Fibroblast of skin of scalp (primary cell): ENCODE measurements at places on chromosomes 5 and 9.

DNA sequence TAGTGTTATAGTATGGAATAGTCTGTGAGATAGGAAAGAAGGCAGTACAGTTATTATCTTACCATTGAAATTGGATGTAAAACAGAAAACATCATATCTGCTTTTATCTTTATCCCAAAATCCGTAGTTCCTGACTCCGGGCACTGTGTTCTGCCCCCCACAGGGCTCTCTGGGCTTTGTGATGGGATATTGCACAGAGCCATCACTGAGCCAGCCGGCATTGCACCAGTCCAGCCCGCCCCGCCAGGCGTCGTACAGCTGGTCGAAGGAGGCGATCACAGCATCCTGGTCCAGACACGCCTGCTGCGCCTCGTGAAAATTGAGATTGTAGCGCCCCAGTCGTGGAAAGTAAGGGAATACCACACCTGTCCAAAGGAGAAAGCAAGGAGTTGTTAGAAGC lies 76.4 kb downstream of the HAPLN1 start:
- no peak for DNase-seq

DNA sequence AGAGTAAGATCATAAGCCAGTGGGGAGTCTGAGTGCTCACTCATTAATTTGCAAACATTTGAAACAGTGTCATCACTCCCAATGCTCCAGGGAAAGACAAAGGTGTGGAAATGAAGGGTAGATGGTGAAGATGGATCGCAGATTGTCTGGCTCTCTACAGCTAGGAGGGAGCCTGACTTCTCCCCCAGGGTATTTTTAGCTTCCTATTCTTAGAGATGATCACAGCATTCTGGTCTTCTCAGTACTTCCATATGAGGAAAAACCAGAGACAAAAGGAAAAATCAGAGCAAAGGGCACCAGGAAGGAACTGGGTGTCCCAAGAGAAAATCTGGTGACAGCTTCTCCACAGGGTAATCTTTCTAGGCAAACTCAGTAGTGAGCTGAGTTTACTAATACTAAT lies 401.9 kb upstream of the GRIA1 start:
- DNase-seq, result no peak

- DNase-seq, result no peak
Observed at GRCh38 chr5:10936081-10936855, 175.2 kb upstream of the DAP start.

DNA sequence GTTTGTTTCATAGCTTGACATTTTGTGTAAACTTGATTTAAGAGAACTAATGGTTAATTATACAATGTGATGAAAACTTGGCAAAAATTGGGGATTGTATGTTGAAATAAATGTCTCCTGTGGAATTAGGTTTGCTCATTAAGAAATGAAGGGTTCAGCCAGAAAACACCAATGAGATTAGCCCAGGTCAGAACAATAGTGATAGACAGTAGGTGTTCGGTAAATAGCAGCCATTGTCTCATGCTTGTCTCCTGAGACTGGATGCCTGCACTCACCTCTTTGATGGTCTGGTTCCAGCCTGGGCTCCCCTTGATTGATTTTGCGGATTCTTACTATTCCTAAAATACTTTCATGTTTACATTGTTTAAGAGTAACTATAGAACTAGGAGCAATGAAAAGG lies 135.5 kb downstream of the FBN2 start:
- no peak for DNase-seq

- no peak for DNase-seq
Observed at GRCh38 chr5:73603998-73604397, 22.0 kb upstream of the ARHGEF28 start.

- no peak for DNase-seq
Observed at GRCh38 chr9:121172726-121173487, 28.8 kb downstream of the RAB14 start.
